ENCODE measurements at places on chromosomes 5 and 9.
A peak's percentile ranks its signal among the peaks of the same experiment; 100 is the strongest.

DNA sequence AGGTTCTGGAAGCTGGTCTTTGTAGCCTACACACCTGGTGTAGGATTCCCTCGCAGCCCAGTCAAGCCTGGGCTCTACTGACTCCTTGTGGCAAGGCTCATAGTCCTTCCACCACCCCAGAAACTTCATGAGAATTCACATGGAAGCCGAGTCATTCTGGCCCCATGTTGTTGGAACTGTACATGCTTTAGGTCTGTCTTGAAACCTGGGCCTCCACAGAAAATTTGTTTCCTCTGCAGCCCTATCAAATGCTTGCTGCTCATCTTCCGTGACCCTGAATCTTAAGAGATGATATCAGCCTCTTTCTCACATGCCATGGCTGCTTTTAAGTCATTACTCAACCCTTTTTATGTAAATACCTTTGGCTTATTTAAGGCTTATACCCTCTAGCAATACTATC is 113.4 kb upstream of the GRHPR start:
- DNase-seq = peak; percentile 33

- DNase-seq = peak; percentile 41
Observed at GRCh38 chr9:77018058-77018968, 1.1 kb upstream of the FOXB2 start.

DNA sequence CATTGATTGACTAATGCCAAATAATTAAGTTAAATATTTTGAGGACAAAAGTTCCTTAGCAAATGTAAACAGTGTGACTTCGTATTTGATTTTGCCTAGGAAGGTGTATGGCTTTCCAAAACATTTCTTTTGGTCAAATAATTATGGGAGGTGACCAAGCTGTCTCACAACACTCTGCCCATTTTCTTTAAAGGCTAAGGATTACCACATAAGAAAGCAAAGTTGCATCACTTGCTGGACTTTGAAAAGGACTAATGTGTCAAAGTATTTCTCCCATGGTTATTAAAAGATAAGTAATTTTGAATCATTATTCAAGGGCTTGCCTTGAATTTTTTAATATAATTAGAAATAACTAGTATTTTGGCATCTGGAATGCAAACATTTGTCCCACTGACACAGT is 74.7 kb downstream of the HAPLN1 start:
- DNase-seq = no peak

GRCh38 chr5:137072361-137073115 is 426.6 kb downstream of the SPOCK1 start:
- no peak for DNase-seq

DNA sequence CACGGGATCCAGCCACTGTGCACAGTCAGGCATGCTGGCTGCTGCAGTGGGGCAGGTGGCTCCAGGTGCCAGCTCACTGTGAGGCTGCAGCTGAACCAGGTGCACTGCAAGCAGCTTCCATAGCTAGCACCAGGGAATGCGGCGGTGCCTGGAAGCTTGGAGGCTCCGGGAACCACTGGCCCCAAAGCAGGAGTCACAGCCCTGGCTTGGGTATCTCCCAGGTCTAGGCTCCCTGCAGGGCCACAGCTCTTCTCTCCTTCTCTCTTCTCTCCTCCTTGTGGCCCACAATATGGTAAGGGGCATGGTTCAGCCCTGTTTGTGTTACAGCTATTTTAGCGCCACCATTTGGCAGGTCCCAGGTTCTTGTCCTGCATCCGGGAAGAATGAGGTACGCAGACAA is 6.7 kb upstream of the MTMR12 start:
- no peak for DNase-seq

- peak; percentile 73 for DNase-seq
Observed at GRCh38 chr5:140114341-140115185, 654 bp downstream of the PURA start.

GRCh38 chr9:121619545-121620324 is 31.7 kb upstream of the DAB2IP start:
- DNase-seq = no peak

DNA sequence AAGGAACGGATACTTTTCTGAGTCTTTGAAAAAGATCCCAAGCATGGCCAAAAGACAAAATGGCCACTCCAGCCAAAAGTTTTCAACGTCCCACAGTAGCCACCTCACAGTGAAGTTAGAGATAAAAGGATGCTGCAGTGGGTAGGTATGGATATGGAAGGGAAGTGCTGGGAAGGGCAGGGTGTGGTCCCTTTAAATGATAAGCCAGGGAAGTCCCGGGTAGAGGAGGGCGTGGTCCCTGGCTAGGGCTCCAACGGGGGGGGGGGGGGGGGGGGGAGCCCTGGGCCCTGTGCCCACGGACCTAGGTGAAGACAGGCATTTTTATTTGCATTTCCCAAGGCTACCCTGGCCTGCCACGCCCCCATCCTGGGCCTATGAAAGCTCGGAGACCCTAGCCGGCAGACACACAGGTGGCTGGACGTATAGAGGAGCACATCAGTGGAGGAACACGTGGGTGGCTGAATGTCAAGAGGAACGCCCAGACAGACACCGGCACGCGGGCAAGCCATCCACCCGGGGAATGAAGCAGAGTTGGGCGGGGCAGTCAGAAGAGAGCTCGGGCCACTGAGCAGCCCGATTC is 306.7 kb downstream of the NFIB start:
- no peak for DNase-seq

DNA sequence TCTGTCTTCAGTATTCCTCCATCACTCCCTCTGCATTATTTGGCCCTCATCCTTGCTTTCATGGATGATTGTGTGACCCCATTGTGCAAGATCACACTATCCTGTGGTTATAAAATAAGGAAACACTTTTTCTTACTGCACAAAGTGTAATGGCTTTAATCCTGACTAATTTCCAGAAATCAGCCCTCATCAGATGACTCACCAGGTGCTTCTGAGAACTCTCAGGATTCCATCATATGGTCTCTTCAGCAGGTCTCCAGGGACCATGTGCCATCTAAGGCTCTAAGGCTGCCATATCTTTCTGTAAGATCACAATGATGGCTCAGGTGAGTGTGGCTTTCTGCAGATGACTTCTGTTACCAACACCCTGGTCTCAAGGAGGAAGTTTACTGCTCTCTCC is 27.3 kb upstream of the FER start:
- no peak for DNase-seq

GRCh38 chr5:167339205-167339604 is 952.2 kb upstream of the WWC1 start:
- DNase-seq = no peak

GRCh38 chr5:84430863-84431663 is 46.4 kb upstream of the EDIL3 start:
- peak; percentile 4 for DNase-seq

All from hematopoietic multipotent progenitor cell treated with erythropoietin and hydrocortisone succinate and interleukin-3 and kit ligand, for 4 days (in vitro differentiated cells).